ENCODE measurements at places on chromosomes 1 and 21.

- no peak for DNase-seq
Observed at GRCh38 chr1:162294015-162294414, 82.6 kb downstream of the SPATA46 start.

DNA sequence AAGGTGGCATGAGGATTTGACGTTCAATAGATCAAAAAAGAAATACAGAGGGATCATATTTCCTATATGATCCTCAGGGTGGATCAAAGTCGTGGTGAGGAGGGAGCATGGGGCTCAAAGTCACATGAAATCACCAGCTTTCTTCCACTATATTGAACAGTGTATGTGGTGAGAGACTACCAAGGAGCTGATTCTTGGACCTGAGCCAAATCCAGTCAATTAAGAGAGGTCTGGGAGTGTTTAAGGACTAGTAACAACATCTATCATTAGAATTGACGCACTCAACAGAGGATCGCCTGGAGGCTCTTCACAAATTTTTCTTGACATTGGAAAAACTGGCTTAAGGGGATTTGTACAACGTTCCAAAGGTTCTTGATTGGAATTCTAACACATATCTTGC lies 267.7 kb upstream of the PROX1 start:
- DNase-seq, result no peak

DNA sequence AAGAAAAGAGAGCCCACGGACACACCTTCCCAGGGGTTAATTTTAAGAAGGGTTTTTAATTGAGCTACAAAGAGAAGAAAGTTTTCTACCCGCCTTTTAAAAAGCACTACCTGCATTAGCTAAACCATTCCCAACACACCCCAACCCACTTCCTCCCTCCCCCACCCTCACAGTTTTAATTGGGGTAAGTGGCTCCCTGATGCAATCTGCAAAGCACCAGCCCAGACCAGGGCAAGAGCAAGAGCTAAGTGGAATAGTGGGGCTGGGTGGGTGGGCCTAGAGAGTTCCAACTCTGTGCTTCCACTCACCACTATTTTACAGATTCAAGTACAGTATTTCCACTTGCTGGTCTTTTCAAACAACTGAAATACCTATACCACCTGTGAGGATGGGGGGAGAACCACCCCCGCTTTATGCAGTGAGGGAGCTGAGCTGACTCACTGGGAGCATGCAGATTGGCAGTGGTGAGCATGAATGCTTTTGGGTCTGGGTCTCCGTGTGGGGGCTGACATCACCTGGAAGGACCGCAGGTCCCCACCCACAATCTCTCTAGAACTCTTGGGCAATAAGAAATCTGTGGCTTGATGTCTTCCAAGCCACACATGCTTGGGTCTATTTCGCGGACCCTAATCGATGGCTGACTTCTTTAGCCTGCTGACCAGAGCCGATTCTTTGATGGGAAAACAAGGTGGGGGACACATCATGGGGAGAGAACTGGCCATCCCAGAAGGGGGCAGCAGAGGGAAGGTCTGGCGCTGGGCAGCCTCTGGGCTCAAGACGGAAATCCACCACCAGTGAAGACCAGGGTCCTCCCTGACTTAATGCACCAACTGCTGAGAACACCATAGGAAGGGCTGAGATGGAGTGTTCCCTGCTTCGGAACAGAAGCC lies 95.5 kb downstream of the SSBP3 start:
- DNase-seq, result no peak

DNA sequence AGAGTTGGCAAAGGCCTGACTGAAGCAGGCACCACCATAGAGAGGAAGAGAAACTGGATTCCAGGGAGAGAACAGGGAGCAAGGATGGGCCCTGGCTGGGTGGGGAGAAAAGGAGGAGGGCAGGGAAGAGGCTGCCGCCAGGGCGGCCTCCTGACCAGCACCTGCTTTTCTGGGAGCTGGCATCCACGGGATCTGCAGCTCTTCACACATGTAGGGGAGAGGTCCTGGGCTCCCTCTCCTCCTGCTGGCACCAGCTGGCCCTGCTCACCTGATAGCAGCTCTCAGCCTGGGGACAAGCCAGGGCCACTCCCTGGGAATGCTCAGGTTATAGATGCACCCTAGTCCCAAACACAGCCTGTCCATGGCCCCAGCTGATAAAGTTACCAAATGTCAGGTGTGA lies 39.9 kb downstream of the TEX35 start:
- no peak for DNase-seq

DNA sequence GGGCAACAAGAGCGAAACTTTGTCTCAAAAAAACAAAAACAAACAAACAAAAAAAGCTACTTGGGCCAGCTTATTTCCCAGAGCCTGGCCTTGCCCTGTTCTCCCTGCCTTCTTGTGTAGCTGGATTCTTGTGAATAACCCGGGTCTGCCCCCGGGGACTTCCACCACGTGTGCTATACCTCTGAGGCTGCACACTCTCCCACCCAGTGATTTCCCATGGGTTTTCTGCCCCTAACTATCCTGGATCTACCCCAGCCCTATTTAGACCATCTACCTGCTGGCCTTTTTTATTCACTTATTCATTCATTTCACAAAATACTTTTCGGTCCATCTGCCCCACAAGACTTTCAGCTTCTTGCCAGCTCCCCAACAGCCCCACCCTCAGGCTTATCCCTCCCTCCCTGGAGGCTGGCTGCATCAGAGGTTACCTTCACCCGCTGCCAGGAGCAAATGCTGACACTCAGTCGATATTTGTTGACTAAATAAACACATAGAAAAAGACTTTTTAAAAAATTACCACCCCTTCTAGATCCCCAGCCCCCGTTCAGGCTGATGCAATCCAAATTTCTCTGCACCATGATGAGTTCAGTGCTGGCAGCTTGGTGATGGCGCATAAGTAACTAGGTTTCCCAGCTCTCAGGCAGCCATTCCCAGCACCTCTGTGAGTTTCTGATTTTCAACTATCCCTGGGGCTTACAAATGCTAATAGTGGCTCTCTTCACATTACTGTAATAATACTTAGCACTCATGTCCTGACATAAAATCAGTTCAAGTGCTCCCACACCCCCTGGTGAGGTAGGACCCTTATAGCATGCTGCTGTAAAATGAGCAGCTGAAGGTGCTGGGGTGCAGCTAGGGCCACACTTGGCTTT lies 30.7 kb upstream of the TARBP1 start:
- no peak for DNase-seq

GRCh38 chr1:172601046-172601630 lies 57.8 kb upstream of the FASLG start:
- no peak for DNase-seq

- DNase-seq, result no peak
Observed at GRCh38 chr1:10675813-10676212, 120.6 kb downstream of the CASZ1 start.

GRCh38 chr1:212313616-212314015 lies 28.4 kb downstream of the PPP2R5A start:
- DNase-seq, result no peak

DNA sequence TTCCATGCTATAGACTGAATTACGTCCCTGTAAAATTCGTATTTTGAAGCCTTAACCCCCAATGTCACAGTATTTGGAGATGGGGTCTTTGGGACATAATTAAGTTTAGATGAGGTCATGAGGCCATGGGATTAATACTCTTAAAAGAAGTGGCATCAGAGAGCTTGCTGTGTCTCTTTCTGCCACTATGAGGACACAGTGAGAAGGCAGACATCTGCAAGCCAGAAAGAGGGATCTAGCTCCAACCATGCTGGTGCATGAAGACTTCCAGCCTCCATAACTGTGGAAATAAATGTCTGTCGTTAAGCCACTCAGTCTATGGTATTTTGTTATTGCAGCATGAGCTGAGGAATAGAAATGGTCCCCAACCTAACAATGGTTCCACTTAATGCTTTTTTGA lies 99.0 kb downstream of the LTN1 start:
- DNase-seq, result no peak

- no peak for DNase-seq
Observed at GRCh38 chr1:110067893-110068645, 2.4 kb downstream of the ALX3 start.

- no peak for DNase-seq
Observed at GRCh38 chr1:45785583-45785982, 17.8 kb upstream of the MAST2 start.

GRCh38 chr1:235416662-235417049 lies 49.4 kb downstream of the TBCE start:
- DNase-seq, result no peak

DNA sequence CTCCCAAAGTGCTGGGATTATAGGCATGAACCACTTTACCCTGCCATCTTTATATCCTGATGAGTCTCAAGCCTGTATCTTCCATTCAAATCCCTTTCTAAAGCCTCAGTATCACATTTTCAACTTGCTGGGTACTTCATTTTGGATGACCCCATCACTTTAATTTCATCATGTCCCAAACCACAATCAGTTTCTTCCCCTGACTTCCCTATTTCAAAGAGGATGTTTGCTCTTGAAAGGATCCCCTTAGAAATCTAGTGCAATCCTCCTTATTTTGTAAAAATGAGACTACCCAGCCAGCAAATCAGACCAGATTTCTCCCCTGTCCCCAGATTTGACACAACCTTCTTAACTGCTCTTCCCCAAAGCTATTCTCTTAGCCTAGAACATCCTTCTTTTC lies 7.0 kb upstream of the TRIT1 start:
- DNase-seq, result no peak

- DNase-seq, result no peak
Observed at GRCh38 chr1:43565600-43566360, 35.1 kb downstream of the PTPRF start.

GRCh38 chr1:53899206-53899628 lies 5.2 kb downstream of the DIO1 start:
- no peak for DNase-seq

GRCh38 chr1:191495040-191495439 lies 663.2 kb upstream of the RGS18 start:
- no peak for DNase-seq

- DNase-seq, result no peak
Observed at GRCh38 chr1:236030534-236030933, 34.4 kb downstream of the NID1 start.

- peak; percentile 64 for DNase-seq
Observed at GRCh38 chr1:220680085-220680687, 10.0 kb upstream of the C1orf115 start.

Data from small intestine (tissue), 16 donors.